Stimulated activated CD4-positive, alpha-beta T cell treated with anti-CD3 and anti-CD28 coated beads, Interleukin-15, amount 100 ng/mL, for 48 hours (primary cell): ENCODE measurements at places on chromosomes 13 and 19.

- DNase-seq, result no peak
These were observed 807.1 kb downstream of the DIAPH3 start for GRCh38 chr13:59356607-59357006.

- no peak for DNase-seq
These were observed 174.4 kb downstream of the DCT start for GRCh38 chr13:94305033-94305432.

DNA sequence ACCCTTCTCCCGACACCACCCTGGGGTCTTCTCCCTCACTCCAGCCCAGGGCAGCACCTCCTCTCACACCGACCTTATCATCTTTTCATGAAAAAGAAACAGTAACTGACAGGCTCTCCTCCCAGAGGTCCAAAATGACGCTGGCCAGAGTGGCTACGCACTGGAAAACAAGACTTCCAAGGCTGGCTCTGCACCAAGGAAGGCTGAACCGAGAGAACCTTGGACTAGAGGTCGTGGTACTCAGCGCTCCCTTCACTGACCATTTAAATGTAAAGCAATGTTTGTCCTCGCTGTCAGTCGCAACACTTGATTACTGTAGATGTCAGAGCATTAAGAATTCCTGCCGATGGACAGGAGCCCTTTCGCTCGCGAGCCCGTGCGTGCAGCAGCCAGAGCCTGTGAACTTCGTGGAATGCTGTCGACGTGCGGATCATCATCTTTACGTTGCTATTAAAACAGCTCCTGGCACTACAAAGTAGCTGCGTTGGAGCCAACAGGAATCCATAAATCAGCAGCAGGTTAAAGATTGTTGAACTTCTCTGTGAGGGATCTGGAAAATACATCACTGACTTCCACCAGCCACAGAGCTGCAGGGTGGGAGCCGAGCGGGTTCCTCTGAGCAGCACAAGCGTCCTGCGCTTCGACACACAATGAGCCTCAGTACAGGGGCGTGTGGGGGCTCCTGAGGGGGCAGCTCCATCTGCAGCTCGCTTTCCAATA is 125.5 kb upstream of the MCF2L start:
- no peak for DNase-seq

GRCh38 chr19:16524991-16525734 is 17.1 kb downstream of the CHERP start:
- DNase-seq, result no peak

DNA sequence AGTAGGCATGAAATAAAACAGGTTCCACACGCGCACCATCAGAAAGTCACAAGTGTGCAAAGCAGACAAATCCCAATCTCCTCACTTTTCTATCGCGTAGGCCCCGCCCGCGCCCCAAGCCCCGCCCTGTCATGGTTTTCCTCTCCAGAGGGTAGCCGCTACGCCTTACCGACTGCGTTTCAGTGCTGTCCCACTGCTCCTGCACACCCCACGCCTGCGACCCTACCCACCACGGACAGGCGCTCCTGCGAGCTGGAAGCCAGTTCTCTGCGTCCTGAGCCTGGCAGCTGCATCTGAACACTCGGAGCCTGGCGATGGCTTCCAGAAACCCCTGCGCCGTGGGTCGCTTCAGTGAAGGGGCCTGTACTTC is 379 bp upstream of the ZNF470 start:
- DNase-seq, result peak; percentile 27

DNA sequence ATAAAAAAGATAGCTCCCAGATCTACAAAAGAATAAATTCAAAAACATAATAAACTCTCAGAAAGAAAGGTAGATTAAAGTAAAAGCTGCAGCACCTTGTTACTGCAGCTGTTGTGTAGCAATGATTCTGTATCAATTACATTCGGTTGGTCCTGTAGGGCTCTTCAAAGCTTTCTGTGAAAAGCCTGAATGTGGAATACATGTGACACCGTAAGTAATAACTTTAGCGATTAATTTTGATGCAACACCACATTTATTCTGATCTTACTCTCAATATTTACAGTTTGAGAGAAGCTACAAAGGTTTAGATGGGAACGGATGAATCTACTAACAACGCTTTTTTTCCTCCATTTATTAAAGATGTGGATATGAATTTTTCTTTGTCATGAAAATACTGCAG is 279.2 kb downstream of the DACH1 start:
- no peak for DNase-seq

DNA sequence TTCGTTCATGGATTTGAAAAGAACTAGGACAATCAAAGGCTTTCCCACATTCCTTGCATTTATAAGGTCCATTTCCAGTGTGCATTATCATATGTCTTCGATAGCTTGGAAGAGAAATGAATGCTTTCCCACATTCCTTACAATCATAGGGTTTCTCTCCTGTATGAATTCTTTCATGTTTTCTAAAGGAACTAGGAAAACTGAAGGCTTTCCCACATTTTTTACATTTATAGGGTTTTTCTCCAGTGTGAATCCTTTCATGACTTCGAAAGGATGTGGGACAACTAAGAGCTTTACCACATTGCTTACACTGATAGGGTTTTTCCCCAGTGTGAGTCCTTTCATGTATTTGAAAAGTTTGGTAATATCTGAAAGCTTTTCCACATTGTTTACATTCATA is 19.8 kb downstream of the ZNF709 start:
- DNase-seq, result no peak

- DNase-seq, result no peak
These were observed 2.0 kb downstream of the ZBTB7A start for GRCh38 chr19:4064496-4065260.
